Effector CD4-positive, alpha-beta T cell (primary cell): ENCODE measurements at places on chromosomes 2 and 18.

GRCh38 chr18:29307231-29307630 is 1130.3 kb upstream of the CDH2 start:
- DNase-seq = no peak

- no peak for DNase-seq
These were observed 27.7 kb upstream of the NFATC1 start for GRCh38 chr18:79367989-79368388.

- DNase-seq = no peak
These were observed 26.9 kb downstream of the CARF start for GRCh38 chr2:202938960-202939359.

DNA sequence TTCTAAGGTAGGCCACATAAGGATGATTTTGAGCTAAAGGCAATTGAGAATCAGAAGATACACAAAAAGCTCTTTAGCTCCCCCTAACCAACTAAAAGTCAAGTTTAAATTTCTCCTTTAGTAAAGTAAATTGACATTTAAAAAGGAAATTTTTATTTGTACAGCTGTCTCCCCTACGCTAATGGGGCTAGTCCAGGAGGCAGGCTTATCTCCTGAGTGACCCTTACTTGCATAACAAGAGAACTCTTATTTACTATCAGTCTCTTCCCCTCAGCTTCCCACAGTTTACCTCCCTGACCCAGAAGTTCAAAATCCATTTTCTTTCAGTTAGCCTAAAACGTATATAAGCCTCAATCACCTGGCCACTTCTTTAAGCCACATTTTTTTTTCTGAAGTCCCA is 1002.8 kb upstream of the NRXN1 start:
- no peak for DNase-seq

DNA sequence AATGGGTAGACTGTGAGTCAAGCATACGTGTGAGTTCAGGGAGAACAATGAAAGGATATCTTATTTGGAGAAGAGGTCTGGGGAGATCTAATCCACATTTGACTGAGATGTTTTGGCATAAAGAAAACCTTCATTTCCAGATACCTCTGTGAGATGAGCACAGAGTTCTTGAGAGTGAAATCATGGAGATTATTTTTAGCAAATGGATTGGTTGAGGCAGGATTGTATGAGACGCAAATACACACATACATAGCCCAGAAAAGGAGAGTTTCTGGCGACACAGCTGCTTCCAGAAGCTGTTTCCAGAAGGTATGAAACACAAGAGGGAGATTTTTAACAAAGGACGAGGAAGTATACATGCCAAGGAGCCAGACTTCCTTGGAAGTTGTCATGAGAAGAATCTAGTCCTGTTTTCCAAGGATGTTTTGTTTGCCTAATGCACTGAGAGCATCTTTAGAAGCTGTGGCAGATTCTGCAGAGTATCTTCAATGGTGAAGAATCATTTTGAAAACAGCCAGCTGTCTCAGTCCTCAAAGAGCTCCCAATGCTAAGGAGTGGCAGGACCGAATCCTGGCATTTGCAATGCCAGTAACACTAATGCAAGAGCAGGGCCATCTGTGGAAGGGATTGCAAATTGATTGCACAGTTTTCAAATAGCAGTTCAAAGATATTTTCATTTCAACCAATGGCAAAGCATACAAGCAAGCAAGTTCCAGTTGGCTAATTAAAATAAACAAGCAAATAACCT is 177.2 kb downstream of the SETBP1 start:
- no peak for DNase-seq

GRCh38 chr18:68480196-68480595 is 234.7 kb downstream of the TMX3 start:
- no peak for DNase-seq
